Uterus (tissue), 4 donors: ENCODE measurements at places on chromosomes 13 and 19. TPM values are rescaled to one million over a fixed set of nuclear protein-coding genes. Genes with fewer than 3 reads are reported as not detected.

The TEX29 gene
- total RNA-seq: not detected

The ZNF841 gene
- 14.1 TPM for total RNA-seq

The LGALS14 gene
- total RNA-seq: not detected

The UNC13A gene
- 0.29 TPM for total RNA-seq

The PCCA gene
- total RNA-seq: 50.3 TPM

The PEAK3 gene
- not detected for total RNA-seq

The OR7D2 gene
- not detected for total RNA-seq

The MUC16 gene
- 5.6 TPM for total RNA-seq

DNA sequence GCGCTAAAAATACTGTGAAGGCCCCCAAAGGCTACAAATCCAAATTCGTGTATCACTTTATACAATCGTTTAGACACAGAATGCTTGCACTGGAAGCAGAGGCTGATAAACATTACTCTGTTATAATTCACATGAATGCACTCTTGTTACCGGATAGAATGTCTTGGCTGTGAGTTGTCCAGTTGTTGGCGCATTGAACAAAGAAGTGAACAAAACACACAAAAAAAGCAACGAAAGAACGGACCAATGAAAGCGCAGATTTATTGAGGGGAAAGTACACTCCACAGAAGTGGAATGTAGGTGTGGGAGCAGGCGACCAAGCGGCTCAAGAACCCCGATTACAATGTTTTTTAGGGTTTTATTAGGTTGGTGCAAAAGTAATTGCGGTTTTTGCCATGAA lies 529 bp upstream of the ZNF418 start:
- DNase-seq: no peak

DNA sequence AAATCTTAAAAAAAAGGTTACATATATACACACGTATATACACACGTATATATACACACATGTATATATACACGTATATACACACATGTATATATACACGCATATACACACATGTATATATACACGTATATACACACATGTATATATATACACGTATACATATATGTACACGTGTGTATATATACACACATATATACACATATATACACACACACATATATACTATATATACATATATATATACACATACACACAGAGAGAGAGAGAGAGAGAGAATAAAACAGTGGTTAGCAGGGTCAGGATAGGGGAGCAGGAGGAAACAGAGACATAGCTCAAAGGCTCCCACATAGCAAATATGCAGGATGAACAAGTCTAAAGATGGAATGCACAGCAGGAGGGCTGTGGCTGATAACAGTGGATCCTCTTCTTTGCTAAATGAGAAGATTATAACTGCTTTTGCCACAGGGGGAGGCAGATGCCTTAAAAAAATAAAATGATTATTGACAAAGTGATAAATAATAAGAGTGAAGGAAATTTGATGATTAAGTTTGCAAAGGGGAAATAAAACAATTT lies 714.5 kb downstream of the UQCRFS1 start:
- no peak for DNase-seq

GRCh38 chr13:106349080-106349931 lies 186.2 kb downstream of the EFNB2 start:
- DNase-seq: no peak

GRCh38 chr19:39498798-39499642 lies at the start of gene DLL3:
Gene DLL3, plus strand, starts transcription at chr19:39498947. Its CDS starts 28 bp downstream, at chr19:39498975.
- DNase-seq: no peak

DNA sequence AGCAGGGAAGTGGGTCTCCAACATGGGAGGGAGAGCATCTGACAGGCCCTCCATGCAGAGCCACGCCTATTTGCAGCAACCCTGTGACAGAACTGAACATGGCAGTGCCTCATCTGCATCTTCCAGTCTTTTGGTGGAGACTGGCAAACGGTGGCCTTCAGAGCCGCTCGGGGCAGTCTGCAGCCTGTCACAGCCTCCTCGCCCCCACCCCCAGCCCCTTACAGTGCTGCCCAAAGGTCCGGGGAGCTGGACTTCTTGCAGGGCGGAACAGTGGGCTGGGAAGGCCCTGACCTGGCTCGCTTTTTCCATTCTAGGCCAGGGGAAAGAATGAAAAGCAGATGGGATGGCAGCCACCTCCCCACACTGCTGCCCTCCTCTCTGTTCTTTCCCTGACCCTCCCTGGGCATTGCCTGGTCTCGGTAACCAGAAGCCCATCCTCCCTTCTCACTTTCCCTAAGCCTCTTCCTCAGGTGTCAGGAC lies 2.7 kb downstream of the CALM3 start:
- no peak for DNase-seq

GRCh38 chr13:98228661-98229341 lies 51.7 kb upstream of the RNF113B start:
- DNase-seq: no peak

GRCh38 chr13:102875256-102875655 lies 29.4 kb downstream of the ERCC5 start:
- no peak for DNase-seq

GRCh38 chr19:15631817-15632216 lies 8.9 kb upstream of the CYP4F3 start:
- no peak for DNase-seq

DNA sequence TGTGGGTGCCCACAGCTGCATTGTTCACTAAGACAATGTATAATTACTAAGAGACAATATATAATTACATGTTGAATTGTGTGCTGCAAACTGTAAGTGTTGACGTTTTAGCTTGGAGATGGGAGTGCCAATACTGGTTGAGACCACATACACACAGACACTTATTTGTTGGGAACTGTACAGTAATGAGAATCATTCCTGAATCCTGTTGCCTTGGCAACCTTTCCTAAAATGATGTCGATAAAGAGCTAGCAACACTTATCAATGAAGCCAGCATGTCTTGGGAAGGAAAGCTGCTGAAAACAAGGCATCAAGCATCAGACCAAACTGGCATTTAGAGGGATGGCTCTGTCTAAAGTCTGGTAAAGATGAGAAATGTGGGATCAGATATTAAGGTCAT lies 51.3 kb downstream of the PCDH8 start:
- no peak for DNase-seq

DNA sequence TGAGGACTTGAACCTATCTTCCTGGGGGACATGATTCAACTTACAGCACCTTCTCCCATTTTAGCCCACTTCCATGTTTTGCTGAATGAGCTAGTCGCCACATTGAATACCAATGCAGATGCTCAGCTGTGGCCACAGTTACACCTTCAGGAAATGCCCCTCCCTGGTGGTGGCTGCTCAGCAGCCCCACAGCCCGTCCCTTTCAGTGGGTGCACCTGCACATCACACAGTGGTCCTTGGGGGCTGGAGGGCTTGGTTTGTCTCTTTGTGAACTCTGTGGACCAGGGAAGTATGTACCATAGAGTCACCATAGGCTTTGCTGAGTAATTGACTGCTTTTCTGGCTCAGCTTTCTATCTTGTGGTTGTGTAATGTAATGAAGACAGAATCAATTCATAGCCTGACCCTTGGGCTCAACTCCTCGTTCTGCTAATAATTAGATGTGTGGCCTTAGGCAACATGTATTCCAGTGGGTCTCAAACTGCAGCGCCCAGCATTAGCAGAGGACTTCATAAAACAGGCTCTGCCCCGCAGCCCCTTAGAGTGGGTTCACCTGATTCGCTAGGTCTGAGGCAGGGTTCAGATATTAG lies 48.1 kb upstream of the FARP1 start:
- no peak for DNase-seq

DNA sequence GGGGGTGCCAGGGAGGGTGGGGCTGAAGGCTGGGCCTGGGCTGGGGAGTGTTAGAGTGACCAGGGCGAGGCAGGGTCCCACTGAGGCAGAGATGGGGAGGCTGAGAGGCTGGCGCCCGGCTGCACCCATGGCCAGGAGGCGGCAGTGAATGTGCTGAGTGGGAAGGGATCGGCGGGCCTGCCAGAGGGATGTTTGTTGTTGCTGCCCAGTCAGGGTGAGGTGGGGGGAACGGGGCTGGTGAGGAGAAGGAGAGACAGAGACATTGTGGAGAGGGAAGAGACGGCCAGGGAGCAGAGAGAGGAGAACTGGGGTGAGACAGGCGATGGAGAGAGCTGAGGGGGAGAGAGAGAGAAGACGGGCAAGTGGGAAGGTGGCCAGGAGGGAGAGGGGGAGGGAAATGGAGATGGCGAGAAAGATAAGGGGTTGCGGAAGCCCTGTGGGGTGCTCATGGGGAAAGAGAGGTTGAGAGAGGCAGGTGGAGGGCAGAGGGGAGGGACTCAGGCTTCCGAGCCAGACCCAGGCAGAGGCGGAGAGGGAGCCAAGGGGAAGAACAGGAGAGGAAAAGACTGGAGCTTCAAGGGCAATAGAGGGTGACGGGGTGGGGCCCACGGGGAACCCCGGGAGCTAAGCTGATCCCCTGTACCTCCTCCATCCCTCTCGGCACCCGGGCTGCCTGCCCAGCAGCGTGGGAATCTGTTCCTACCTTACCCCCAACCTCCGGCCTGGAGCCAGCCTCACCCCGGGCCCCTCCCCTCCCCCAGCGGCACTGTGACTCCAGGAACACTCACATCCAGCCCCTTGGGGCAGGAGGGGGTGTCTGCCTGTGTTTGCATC lies 690 bp upstream of the B3GNT8 start:
- DNase-seq: peak; percentile 32

GRCh38 chr13:34176633-34177032 lies 358.7 kb downstream of the RFC3 start:
- no peak for DNase-seq

DNA sequence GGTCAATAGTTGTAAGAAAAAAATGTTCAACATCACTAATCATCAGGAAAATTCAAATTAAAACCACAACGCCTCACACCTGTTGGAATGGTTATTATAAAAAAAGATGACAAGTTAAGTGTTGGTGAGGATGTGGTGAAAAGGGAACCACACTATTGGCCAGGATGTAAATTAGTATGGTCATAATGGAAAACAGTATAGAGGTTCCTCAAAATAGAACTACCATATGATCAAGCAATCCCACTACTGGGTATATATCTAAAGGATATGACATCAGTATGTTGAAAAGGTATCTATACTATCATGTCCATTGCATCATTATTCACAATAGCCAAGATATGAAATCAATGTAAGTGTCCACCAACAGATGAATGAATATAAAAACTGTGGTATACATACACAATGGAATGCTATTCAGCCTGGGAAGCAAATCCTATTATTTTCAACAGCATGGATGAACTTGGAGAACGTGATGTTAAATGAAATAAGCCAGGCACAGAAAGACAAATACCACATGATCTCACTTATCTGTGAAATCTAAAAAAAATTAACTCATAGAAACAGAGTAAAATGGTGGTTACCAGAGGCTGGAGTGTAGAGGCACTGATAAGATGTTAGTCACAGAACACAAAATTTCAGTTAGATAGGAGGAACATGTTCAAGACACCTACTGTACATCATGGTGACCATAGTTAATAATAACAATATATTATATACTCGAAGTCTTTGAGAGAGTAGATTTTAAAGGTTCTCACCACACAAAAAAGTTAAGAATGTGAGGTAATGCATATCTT lies 56.6 kb downstream of the TBC1D4 start:
- no peak for DNase-seq
